ENCODE measurements at places on chromosomes 16 and 17.
A peak's percentile ranks its signal among the peaks of the same experiment; 100 is the strongest.

DNA sequence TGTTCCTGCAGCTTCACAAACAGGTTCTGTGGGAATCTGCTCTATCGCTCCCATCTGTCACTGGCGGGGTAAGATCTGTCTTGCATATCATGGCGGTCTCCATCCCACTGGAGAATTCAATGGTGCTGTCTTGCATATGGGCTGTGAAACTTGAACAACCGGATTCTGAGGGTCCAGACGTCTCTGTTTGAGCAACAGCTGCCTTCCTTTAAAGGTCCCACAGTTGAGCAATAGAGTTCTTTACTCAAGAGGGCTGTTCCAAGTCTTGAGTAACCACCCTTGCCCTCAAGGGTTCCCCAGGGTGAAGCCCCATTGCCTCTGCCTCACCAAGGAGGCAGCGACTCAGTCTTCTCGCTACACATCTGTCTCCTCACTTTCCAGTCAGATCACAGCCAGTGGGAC lies 50.8 kb downstream of the ZFHX3 start:
- DNase-seq, result no peak

- DNase-seq, result no peak
Observed at GRCh38 chr16:76614269-76614668, 337.1 kb downstream of the CNTNAP4 start.

DNA sequence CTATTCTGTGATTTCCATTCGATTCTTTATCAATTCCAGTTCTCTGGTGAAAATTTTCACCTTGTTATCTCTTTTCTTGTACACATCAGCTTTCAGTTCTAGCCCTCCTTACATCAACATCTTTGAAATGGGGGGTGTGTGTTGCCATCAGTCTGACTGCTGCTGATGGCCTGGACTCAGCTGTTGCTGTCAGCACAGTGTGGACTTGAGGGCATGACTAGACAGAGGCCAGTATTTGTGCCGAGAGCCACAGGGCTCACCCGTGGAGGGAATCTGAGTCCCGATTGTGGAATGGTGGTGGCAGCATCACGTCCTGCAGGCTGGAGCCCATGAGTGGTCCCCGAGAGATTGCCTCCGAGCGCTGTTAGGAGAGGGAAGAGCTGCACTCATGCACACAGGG lies 114.2 kb downstream of the RPTOR start:
- no peak for DNase-seq

DNA sequence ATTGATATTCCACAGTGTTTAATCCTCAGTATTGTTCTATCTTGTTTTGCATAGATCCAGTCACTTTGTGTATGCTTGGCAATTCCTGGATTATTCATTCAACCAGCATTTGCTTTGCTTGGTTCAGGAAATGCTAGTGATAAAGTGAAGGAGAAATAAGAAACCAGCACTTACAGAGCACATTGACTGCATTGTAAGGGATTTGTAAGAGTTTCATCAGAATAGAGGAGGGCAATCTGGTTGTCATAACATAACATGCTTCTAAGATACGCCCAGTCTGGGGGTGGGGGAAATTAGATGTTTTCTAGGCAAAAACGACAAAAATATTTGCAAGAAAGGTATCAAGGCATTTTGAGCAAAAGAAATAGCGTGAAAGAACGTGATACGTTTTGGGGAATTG lies 40.4 kb downstream of the TNRC6A start:
- DNase-seq, result peak; percentile 28

- DNase-seq, result no peak
Observed at GRCh38 chr17:65027305-65027704, 29.2 kb downstream of the GNA13 start.

DNA sequence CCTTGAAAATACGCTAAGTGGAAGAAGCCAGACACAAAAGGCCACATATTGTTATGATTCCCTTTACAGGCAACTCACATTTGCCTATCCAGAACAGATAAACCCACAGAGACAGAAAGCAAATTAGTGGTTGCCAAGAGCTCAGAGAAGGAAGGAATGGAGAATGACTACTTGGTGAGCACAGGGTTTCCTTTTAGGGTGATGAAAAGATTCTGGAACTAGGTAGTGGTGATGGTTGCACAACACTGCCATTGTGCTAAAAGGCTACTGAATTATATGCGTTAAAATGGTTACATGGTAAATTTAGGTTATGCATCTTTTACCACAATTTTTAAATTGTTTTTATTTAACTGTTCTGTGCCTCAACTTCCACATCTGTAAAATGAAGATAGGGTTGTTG lies 4.4 kb downstream of the COPRS start:
- DNase-seq, result no peak

DNA sequence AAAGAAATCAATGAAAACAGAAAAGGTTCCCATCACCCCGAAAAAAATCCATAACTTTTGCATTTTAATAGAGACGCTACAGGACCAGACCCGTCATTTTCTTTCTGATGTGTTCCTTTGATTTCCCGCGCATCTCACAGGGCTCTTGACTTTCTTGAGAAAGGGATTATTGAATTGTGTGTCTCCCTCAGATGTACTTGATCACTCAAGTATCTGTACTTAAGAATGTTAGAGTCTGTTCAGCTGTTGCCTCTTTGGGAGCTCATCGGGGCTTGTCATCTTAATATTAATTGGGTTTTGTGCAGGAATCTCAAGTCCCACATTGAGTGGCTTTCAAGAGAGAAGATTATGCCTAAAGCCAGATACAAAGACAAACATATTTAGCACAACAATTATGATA lies 606.4 kb upstream of the SALL1 start:
- no peak for DNase-seq

GRCh38 chr16:17509194-17509593 lies 38.4 kb upstream of the XYLT1 start:
- no peak for DNase-seq

- DNase-seq, result no peak
Observed at GRCh38 chr16:77063676-77064016, 127.3 kb upstream of the MON1B start.

Data from AG09309 (cell line).